ENCODE measurements at places on chromosomes 7 and 10.

GRCh38 chr10:79066411-79067240, 2.1 kb upstream of the ZMIZ1 start:
- DNase-seq = no peak

GRCh38 chr10:3806603-3807002, 21.6 kb upstream of the KLF6 start:
- DNase-seq = no peak

GRCh38 chr7:151709141-151710038, 167.5 kb downstream of the PRKAG2 start:
- DNase-seq = no peak

- DNase-seq = no peak
These were observed 290.9 kb downstream of the DNAJB9 start for GRCh38 chr7:108860615-108861014.

DNA sequence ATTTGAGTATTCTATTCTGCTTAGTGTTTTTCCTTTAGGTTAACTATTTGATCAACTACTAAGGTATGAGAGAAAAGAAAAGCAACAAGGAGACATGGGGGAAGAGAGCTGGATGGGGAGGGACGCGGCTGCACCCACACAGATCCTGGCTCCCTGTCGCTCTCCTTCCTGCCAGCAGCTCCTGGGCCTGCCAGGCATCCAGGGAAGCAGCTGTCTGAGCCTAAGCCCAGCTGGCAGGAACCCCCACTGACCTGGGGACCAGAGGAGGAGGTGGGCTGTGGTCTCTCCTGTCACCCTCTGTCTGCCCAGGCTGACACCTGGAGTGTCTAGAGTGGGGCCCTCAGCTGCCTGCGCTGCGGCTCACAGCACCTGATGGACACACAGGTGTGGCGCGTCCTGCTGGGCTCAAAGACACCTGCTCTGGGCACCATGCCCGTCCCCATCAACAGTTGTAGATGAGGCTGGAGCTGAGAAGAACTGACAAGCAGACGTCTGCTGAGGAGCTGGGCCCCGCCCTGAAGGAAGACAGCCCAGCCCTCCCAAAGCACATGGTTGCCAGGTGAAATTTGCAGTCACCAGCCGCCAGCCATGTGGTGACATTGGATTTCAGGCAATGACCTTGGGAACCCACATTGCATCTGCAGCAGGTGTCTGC, 207.9 kb downstream of the PLXNA4 start:
- no peak for DNase-seq

DNA sequence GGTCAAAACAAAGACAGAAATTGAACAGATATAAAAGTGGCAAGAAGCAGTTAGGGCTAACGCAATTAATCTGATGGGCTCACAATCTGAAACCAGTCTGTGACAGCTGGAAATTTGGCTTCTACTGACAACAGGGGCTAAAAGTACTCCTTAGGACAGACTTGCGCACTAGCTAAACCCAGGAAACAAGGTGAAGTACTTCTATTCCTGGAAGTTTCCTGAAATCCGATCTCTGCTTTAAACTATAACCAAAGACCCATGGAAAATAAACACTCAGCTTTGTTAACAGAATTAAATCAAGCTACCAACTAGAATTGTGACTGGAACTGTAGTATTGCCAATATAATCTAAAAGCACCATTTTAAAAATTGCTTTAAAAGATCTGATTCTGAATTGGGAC, 520.2 kb upstream of the ZWINT start:
- no peak for DNase-seq

GRCh38 chr7:20403331-20403730, 72.6 kb downstream of the ITGB8 start:
- DNase-seq = no peak

- DNase-seq = no peak
These were observed 54.1 kb downstream of the SRI start for GRCh38 chr7:88165697-88166096.

GRCh38 chr7:27846388-27846787, 106.4 kb downstream of the TAX1BP1 start:
- DNase-seq = no peak

- DNase-seq = no peak
These were observed 1.1 kb downstream of the ZYX start for GRCh38 chr7:143382126-143382790.

DNA sequence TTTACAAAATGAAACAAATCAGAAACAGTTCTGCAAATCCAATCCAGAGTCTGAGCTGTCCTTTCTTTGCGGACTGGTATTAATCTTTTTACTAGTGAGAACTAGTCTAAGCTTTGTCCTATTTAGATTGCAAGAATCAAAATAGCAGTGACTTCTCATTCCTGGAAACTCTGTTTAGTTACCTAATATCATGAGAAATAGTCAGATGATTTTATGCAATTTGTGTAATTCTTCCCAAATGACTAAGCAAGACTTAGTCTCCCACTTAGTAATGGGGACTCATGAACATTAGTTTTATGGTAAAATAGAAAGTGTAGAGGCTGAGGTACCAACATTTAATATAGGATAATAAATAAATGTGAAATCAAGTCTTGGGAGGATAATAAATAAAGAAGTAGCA, 341.3 kb downstream of the DNAJB9 start:
- DNase-seq = no peak

GRCh38 chr7:2076649-2077064, 156.1 kb downstream of the MAD1L1 start:
- no peak for DNase-seq

DNA sequence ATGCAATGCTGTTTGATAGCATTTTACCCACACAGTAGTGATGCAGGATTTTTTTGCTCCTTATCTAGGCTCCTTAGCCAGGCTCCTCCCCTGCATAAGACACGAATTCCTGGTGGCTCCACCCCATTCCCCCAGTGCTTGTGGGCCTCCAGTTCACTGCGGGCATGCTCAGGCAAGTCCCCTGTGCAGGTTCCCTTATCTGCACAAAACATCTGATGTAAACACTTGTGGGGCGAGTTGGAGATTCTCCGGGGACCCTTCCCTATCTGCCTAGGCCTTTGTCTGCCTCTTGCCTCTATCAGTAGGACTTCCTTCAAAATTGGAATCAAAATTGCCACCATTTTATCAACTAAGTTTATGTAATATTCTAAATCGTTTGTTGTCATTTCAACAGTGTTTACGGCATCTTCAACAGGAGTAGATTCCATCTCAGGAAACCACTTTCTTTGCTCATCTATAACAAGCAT, 5.4 kb upstream of the STK17A start:
- no peak for DNase-seq

- no peak for DNase-seq
These were observed 43.2 kb downstream of the PRKAG2 start for GRCh38 chr7:151833691-151834090.

DNA sequence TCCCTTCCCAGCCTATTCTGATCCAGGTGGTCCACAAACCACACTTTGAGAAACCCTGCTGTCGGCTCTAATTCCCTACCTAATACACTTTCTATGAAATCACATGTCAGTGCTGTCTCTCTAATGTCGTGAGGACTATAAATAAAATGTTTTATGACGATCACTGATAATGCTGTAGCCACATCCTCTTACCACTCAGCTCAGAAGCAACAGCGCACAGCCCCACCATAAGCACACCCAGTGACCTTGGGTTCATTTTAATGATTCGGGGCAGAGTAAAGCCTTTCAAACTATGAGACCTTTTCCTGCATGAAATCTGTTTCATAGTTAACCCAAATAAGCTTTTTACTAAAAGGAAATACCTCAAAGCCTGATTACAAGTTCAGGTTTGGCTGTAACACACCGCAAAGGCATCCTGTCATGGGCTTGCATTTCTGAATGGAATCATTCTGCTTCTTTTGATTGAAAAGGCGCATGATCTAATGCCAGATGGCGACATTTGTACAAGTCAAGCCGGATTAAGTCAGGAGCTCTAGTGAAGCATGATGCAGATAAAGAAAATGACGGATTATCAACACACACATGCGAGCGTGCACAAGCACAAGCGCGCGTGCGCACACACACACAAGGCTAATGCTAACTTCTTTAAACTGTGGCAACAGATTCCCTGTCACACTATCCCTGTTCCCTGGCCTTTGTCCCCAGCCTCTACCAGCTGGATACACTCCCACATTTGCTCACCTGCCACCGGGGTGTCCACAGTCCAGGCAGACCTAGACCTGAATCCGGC, 180.5 kb upstream of the PDE1C start:
- DNase-seq = no peak

- no peak for DNase-seq
These were observed 70.0 kb downstream of the MINDY4 start for GRCh38 chr7:30841025-30841735.

- no peak for DNase-seq
These were observed 10.7 kb downstream of the CCDC6 start for GRCh38 chr10:59895629-59896116.

- no peak for DNase-seq
These were observed 24.5 kb downstream of the TAS2R16 start for GRCh38 chr7:122970740-122971725.

- DNase-seq = no peak
These were observed 130.3 kb downstream of the CD36 start for GRCh38 chr7:80768756-80769155.

DNA sequence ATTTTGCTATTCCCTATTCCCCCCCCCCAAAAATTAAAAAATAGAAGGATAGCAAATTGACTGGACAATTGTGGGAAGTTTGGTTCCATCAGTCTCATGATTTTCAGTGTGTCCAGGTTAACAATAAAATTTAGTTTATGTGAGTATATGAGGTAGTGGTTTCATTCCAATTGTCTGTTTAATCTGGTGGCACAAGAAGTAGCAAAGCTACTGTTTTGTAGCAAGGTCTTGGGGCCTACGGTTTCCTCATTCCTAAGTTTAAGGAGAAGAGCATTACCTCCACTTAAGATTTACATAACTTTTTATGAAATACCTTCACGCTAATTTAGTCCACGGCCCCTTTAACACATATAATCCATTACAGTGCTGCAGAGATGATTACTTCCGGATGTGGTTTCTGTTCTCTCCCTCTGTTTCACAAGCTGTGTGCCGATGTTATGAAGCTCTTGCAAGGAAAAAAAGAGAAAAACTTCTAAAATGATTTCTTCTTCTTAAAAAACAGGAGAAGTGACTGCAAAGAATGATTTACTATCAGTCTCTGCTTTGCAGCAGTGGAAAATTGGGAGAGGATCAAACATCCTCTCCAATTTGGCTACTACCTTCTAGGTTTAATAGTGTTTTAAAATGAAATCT, 32.7 kb upstream of the NPVF start:
- DNase-seq = no peak

DNA sequence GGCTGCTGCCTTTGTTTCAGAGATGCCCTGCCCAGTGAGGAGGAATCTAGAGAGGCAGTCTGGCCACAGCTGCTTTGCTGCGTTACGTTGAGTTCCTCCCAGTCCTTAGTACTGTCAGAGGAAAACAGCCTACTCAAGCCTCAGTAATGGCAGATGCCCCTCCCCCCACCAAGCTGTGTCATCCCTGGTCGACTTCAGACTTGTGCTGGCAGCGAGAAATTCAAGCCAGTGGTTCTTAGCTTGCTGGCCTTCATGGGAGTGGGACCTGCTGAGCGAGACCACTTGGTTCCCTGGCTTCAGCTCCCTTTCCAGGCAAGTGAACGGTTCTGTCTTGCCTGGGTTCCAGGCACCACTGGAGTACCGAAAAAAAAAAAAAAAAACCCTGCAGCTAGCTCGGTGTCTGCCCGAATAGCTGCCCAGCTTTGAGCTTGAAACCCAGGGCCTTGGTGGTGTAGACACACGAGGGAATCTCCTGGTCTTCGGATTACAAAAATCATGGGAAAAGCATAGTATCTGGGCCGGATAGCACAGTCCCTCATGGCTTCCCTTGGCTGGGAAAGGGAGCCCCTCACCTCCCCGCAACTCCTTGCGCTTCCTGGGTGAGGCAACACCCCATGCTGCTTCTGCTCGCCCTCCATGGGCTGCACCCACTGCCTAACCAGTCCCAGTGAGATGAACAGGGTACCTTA, 9.1 kb downstream of the SDHAF3 start:
- DNase-seq = no peak

DNA sequence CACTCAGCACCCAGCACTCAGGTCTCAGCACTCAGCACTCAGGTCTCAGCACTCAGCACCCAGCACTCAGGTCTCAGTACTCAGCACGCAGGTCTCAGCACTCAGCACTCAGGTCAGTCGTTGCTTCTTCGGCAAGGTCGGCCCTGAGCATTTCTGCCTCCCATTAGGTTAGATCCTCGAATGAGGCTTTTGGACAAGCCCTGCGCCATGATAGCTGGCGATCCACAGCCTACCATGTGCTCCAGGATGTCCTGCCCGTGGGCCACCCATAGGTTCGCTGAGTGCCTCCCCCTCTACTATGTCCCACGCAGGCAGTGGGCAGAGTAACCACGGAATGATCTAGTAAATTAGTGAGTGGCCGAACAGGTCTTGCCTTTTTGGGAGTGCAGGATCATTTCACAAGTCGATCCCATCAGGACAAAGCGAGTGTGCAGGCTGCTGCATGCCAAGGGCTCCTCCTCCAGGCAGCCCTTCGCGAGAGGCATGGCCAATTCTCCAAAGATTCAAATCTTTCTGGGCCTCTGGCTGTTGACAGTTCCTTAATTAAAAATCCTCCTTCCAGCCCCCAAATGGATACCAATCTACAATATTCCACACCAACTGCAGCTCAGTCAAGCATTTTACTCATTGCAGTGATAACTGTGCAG, 206.3 kb downstream of the ADARB2 start:
- DNase-seq = no peak

DNA sequence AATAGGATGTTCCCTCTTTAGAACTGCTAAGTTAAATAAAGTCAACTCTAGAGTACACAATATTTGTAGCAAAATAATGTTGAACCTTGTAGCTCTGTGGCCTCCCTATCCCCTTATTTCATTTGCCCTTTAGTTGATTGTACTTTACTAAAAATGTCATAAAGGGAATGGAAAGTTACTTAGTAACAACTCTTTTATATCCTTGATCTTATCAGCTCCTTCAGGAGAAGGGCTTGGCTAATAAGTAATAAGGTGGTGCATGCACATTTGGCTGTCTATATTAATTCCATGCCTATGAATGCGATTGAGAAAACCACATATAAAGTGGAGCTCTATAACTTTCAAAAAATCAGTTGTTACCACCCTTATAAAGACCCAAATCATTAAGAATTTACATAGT, 41.5 kb upstream of the GATA3 start:
- no peak for DNase-seq

- no peak for DNase-seq
These were observed 81.3 kb downstream of the VWDE start for GRCh38 chr7:12322284-12322902.

DNA sequence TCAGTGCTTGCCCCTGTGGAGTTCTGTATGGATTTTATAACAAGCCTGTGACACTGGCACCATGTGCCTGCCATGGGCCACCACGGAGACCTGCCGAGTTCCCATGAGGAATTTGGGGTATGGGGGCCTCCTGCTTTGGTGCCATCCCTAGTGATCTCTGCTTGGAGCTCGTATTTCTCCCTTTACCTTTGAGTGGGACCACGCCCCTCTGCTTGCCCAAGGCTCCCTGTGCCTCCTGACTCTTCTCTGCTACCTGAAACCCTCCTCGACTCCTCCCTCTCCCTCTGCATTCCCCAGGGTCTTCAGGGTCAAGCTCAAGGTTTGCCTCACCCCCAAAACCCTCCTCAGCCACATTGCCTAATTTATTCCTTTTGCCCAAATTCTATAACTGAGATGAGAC, 225.0 kb downstream of the BUB3 start:
- no peak for DNase-seq
